LNCaP clone FGC (cell line): ENCODE measurements at places on chromosomes 6 and 20.

- no peak for DNase-seq
Measured at GRCh38 chr6:17826301-17826700, 119.6 kb upstream of the NUP153 start.

GRCh38 chr20:49724408-49725223 lies 10.9 kb upstream of the B4GALT5 start:
- no peak for DNase-seq

DNA sequence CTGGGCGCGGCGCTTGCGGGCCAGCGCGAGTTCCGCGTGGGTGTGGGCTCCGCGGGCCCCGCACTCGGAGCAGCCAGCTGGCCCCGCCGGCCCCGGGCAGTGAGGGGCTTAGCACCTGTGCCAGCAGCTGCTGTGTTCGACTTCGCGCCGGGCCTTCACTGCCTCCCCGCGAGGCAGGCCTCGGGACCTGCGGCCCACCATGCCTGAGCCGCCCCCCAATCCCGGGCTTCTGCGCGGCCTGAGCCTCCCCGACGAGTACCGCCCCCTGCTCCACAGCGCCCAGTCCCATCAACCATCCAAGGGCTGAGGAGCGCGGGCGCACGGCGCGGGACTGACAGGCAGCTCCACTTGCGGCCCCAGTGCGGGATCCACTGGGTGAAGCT lies 36.2 kb downstream of the RIOK1 start:
- no peak for DNase-seq

- no peak for DNase-seq
Measured at GRCh38 chr20:57091748-57092111, 174.7 kb downstream of the BMP7 start.

DNA sequence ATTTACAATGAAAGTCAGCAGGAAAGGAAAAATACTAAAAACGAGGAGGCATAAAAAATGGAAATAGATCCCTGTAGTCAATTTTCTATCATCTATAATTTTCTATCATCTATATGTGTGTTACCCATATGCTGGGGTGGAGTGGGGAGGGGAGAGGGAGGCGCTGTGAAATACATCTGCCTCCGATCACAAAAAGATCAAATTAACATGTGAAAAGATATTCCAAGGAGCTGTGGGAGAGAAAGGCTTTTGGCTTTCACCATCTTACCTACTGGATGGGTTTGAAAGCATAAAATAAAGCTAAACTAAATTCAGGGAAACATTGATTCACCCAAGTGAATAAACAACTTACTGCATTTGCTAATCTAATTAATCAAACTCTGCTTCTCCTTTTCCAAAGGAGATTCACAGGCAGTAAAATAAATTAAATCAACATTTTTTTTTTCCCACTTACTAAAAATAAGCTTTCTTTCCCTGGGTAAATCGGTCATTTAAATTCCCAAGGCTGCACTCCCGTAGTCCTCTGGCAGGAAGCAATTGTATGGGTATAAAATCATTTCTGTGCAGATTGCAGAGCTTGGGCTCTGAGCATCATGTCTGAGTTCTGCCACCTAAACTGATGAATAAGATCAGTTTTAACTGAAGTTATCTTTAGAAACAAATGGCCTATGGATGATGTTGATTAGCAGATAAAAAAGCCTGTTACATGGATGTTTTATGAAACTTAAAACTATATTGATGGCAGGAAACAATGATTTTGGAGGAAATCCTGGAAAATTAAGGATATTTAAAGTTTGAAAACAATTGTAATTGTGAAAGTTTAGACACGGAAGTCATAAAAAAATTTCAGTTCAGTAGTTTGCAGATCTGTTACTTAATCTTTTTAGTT lies 147.9 kb downstream of the SOX4 start:
- DNase-seq: no peak

- no peak for DNase-seq
Measured at GRCh38 chr20:50230871-50231560, 40.4 kb downstream of the CEBPB start.

- DNase-seq: no peak
Measured at GRCh38 chr6:34484391-34484790, 18.5 kb downstream of the PACSIN1 start.
